ENCODE measurements at places on chromosomes 1 and 21.

DNA sequence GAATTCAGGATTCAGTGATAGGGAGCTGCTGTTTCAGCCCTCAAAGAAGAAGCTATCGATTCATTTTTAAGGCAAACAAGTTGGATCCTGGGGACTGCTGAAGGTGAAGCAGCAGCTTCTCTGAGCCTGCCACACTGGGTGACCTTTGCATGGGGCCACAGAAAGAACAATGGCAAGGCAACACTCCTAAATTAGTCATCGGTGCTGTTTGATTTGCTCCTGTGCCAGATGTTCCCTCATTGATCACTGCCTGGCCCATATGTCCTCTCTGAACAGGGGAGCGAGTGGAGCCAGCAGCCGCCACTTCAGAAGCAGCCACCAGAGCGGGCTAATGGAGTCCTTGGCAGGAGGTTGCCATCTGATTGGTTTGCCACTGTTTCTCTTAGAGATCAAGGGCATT is 391.5 kb downstream of the NTNG1 start:
- no peak for DNase-seq

DNA sequence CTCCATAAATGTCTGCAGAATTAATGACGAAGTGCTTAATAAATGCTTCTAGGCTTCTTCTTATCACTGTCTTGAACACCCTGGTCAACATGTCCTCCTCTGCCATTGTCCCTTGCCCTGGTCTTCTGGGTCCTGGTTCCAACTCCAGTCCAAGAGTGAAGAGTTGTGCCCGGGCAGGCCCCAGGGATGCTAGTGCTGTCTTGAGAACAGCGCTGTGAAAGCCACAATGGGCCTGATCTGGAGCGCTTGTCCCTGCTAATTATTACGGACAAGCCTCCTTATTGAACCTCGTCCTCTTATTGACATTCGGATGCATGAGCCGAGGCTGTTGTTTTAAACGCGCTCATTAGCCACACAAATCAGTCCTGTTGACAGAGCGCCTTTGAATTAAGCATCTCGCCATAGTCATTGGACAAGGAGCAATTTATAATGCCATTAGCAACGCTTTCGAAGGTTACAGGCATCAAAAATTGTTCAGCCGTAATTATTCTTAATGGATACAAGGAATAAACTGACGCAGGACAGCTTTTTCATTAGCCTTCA is 211.6 kb upstream of the POU3F1 start:
- no peak for DNase-seq

- no peak for DNase-seq
These were observed 2.0 kb upstream of the PGD start for GRCh38 chr1:10396870-10397269.

DNA sequence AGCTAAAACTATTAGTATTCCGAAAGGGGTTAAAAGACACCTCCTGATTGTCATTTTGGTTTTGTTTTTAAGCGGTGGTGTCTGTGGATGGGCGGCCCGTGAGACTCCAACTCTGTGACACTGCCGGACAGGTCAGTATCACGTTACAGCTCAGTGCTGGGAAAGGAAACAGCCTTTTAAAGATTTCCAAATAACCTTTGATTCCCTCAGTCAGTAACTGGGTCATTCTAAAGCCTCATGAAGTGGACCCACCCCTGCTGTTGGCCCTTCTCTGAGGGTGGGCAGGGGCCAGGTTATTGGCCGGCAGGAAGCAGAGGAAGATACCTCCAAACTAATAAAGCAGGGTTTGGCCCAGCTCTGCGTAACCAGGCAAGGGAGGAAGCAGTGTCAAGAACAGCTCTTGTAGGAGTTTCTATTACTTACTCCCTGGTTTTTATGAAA is 2.3 kb downstream of the RHOU start:
- DNase-seq, result no peak

DNA sequence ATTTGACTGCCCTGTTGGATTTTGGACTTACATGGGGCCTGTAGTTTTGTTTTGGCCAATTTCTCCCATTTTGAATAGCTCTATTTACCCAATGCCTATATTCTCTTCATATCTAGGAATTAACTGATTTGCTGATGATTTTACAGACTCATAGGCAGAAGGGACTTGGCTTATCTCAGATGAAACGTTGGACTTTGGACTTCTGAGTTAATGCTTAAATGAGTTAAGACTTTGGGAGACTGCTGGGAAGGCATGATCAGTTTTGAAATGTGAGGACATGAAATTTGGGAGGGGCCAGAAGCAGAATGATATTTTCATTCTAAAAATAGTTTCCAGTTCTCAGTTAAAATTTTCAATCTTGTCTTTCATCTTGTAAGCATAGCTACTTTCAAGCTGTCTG is 222.3 kb downstream of the COP1 start:
- no peak for DNase-seq

- no peak for DNase-seq
These were observed 35.6 kb downstream of the TMEM63A start for GRCh38 chr1:225846331-225847310.

DNA sequence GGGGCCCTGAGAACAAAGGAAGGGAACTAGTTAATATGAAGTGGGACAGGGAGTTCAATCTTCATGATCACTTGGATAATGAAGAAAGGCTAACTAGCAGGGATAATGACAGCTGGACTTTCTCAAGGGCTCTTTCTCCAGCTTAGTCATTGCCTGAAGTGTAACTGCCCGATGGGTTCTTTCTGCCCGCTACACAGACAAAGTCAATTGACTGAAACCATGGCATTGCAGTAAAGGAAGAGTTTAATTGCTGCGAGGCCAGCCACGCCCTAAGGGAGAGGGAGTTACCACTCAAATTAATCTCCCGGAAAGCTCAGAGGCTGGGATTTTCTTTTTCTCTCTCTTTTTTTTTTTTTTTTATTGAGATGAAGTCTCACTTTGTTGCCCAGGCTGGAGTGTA is 16.6 kb upstream of the SLC2A5 start:
- no peak for DNase-seq

All from SJSA1 (cell line).